ENCODE measurements at places on chromosomes 6 and 20.

DNA sequence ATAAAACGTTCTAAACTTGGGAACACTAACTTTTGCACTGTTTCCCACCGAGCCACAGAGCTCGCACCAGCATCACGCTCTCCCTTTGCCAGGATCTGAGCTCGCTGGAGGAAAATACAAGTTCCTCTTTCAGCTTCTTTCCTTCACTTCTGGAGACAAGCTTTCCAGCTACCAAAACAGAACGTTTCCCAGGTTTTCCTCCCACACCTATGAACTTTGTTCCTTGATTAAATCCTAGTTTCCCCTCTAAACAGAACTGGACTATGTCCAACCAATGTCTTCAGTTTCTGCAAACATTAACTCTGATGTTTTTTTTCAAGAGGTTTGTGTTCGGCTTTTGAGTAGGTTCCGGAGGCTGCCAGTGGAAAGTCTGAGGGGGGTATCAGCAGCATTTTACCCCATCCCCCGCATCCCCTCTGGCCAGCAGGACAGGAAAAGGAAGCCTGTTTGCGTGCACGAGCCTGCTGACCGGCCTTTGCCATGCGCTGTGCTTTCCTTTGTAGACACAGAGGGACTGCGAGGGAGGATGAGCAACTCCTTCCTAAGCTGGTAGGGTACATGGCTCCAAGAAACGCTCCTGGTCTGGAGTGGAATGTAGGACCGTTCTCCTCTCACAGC, 135.5 kb downstream of the LY86 start:
- no peak for DNase-seq

DNA sequence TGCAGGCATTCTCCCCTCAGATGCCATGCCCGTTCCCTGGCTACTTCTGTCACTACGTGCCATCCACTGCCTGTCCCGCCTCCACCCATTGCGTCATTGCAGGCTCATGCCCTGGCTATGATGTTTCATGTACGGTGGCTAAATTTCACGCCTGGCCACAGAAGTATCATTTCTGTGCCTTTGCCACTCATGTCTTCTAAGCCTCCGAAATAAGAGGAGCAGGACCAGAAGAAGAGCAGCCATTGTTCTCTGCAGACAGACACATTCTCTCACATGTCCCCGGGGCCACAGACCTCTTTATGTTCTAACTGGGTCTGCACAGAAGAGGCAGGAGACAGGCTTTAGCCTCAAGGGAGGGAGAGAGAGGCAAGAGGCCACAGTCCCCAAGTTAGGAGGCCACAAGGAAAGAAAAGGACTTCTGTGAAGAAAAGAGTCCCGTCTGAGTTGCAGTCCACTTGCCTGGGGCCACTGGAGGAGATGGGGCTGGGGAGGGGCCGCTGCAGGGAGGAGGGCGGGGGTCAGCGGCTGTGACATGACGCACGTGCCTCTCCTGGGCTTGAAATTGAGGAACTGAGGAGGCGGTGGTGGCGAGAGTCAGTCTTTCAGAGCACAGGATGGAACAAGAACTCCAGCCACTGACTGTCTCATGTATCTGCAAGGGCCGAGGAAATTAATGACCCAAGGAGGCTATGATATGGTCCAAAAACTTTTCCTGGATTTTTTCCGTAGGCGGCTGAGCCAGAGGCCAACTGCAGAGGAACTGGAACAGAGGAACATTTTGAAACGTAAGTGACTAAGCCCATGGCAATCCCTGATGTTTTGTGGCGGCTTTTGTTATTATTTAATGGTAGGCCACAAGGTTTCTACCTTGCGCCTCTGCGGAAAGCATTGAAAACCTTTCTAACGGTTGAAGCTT, 55.9 kb downstream of the TBC1D7 start:
- no peak for DNase-seq

- DNase-seq, result peak; percentile 82
These were observed 112.1 kb downstream of the TOX2 start for GRCh38 chr20:44026647-44027342.

DNA sequence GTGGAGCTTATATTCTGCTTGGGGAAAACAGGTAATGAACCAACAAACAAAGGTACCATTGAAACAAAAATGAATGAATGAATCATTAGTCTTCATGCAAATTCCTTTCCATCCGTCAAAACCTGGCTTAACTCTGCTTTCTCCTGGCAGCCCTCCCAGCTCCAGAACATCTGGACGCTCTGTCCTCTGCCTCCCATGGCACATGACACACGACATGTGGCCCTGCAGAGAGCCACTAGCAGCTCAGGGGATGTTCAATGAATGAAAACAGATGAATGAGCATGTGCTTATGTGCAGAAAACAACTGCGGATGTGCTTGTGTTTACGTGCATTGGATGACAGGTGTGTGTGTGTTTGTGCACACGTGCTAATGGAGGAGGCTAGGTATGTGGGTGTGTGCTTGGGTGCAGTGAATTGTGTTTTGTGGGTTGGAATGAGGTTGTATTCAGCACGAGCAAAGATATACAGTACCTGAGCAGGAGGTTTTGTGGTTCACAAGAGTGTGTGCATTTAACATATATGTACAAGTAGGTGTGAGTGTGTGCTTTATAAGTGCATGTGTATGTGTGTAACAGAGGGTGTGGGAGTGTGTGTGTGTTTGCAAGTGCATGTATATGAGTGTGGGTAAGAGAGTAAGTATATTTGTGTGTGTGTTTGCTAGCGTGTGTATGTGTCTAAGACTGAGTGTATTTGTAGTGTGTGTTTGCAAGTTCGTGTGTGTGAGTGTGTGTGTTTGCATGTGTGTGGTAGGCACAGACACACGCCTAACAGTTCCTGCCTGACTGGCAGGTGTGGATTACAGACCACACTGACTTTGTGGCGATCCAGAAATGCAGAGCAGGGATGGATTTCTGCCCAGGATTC, 374.1 kb upstream of the SULF2 start:
- no peak for DNase-seq
